ENCODE measurements at places on chromosomes 6 and 20.

GRCh38 chr6:42935322-42935721, 6.0 kb downstream of the CNPY3 start:
- DNase-seq: no peak

DNA sequence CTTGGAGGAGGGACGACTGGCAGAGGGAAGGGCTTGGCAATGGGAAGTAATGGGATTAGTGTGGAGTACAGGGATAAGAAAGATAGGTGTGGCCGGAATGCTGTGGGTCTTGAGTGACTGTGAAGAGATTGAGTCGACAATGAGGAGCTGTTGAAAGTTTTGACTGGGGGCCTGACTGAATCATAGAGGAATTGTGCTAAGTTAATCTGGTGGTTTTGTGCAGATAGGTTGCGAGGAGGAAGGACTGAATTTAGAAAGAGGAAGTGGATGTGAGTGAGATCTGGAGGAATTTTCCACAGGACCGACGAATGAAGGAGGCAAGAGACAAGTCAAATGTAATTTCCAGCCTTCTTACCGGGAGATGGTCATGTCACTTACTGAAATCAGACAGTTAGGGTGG, 143.9 kb upstream of the RALGAPA2 start:
- DNase-seq: no peak

GRCh38 chr6:138464085-138464484, 35.2 kb downstream of the NHSL1 start:
- DNase-seq: no peak

- no peak for DNase-seq
Measured at GRCh38 chr6:1129131-1129530, 182.8 kb upstream of the FOXQ1 start.

- no peak for DNase-seq
Measured at GRCh38 chr6:149433881-149434280, 33.8 kb downstream of the SUMO4 start.

All from adipocyte (in vitro differentiated cells).